ENCODE measurements at places on chromosomes 6 and 20. TPM values are rescaled to one million over a fixed set of nuclear protein-coding genes. Genes with fewer than 3 reads are reported as not detected.

DNA sequence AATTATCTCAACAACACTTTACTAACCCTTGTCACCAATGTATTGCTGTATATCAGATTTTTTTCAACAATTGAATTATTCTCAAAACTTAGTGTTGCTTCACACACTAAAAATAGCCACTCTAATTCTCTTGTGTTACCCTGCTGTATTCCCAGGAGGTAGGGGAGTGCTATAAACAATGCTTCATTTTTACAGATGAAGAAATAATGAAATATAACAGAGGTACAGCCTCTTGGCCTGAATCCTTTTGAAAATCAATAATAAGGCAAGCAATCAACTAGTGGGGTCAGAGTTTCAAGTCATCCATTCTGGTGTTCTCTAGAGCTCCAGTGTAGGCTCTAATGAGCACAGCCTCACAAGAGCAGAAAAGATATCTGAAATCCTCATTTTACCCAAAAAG, 10.9 kb downstream of the HIVEP2 start:
- no peaks in the 10 kb centered on the region for H3K4me1 ChIP-seq
- no peaks in the 10 kb centered on the region for H3K27me3 ChIP-seq
- H3K27ac ChIP-seq = no peak overlapping the region
- DNase-seq = no peak
- no peak overlapping the region for H3K4me3 ChIP-seq

The DOP1A gene
- 79.8 TPM for total RNA-seq

DNA sequence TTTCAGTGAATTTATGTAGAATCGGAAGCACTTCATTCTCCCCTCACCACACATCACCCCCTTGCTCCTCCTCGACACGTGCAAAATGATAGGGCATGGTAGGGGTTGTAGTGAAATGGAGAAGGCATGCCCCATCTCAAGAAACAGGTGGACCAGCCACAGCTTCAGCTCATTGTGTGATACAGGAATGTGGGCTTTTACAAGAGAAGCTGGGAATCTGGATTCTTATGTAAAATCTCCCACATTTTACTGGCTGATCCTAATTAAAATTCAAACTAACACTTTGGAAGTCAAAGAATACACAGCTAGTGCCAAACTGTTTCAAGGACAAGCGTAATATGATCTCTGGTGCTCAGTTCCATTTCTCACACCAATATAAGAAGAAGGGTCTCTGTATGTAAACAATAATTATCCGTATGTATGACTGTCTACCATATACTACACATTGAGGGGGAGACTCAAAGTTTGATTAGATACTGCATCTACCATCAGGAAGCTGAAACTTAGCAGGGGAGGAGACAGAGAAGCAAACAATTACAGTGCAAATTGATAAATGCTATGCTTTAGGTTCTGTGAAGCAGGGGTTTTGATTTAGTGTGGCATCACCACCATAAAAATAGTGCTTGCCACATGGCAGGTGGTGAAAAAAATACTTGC, 24.3 kb upstream of the KIAA0408 start:
- no peak overlapping the region for H3K27ac ChIP-seq
- no peaks in the 10 kb centered on the region for H3K4me1 ChIP-seq
- peak; percentile 9 for DNase-seq
- H3K27me3 ChIP-seq = no peaks in the 10 kb centered on the region

DNA sequence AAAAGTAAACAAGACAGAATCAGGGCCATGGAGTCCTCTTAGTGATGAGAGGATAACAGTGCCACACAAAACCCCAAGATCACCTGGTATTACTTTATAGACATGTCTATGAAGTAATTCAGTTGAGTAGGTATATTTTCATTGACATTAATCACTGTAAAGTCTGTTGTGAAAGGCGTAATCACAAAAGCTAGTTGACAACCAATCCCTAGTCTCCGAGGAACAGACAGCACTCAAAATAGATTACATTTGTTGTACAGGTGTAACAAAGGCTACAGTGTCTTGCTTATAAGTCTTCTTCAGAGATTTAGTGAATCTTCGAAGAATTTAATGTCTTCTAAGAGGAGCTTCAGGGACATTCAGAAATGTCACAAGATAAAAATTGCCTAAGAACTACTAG, 120.1 kb downstream of the TMEM200A start:
- no peaks in the 10 kb centered on the region for H3K27me3 ChIP-seq
- H3K4me3 ChIP-seq = no peak overlapping the region
- H3K4me1 ChIP-seq = no peaks in the 10 kb centered on the region
- H3K36me3 ChIP-seq = no peaks in the 10 kb centered on the region

DNA sequence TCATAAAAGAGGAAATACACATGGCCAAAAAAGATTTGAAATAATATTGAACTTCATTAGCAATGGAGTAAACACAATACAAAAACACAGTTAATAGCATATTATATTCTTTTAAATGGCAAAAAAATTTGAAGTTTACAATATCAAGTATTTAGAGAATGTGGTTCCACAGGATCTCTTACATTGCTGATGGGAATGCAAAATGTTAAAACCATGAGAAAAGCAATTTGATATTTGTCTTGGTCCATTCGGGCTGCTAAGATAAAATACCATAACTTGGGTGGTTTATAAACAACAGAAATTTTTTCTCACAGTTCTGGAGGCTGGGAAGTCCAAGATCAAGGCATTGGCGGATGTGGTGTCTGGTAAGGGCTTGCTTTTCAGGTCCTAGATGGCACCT, 154.0 kb upstream of the PLN start:
- H3K4me1 ChIP-seq = no peaks in the 10 kb centered on the region
- H3K27me3 ChIP-seq = no peaks in the 10 kb centered on the region
- H3K27ac ChIP-seq = no peak overlapping the region
- H3K4me3 ChIP-seq = no peak overlapping the region
- DNase-seq = no peak
- H3K36me3 ChIP-seq = no peaks in the 10 kb centered on the region

- no peak overlapping the region for H3K27ac ChIP-seq
- no peaks in the 10 kb centered on the region for H3K4me1 ChIP-seq
- no peaks in the 10 kb centered on the region for H3K27me3 ChIP-seq
- no peak for DNase-seq
- H3K4me3 ChIP-seq = no peak overlapping the region
Observed at GRCh38 chr6:161547617-161548016, 273.8 kb upstream of the AGPAT4 start.

DNA sequence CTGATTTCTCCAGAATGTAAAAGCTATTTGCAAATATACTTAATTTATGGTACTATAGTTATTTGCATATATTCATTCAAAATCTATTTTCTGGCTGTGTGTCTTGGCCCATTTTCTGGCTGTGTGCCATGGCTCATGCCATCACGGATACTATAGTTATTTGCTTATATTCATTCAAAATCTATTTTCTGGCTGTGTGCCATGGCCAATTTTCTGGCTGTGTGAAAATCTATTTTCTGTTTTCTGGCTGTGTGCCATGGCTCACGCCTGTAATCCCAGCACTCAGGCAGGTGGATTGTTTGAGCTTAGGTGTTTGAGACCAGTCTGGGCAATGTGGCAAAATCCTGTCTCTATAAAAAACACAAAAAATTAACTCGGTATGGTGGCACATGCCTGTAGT, 28.9 kb upstream of the RIPK1 start:
- H3K36me3 ChIP-seq = no peaks in the 10 kb centered on the region
- no peak overlapping the region for H3K27ac ChIP-seq
- H3K4me3 ChIP-seq = no peak overlapping the region
- H3K4me1 ChIP-seq = no peaks in the 10 kb centered on the region
- H3K27me3 ChIP-seq = no peaks in the 10 kb centered on the region
- no peak for DNase-seq

DNA sequence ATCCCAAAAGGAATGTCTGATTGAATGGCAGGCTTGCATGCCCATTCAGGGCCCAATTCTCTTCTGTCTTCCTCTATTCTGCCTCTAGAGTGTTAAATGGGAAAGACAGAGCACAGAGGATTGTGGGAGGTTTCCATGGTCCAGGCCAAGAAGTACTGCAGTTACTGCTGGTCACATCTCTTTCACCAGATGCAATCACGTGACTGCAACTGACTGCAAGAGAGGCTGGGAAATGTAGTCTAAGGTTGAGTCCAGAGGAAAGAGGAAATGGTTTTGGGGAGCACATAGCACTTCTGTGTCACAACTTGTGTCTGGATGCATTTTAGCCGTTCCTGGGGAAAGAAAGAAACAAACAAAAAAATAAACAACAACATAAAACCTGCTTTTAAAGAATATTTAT, 336.4 kb upstream of the BTBD3 start:
- H3K4me3 ChIP-seq = no peak overlapping the region
- DNase-seq = no peak
- H3K4me1 ChIP-seq = no peaks in the 10 kb centered on the region
- no peak overlapping the region for H3K27ac ChIP-seq

GRCh38 chr20:47137231-47137870, 219.1 kb downstream of the ZMYND8 start:
- H3K36me3 ChIP-seq = no peaks in the 10 kb centered on the region
- no peak overlapping the region for H3K4me3 ChIP-seq
- H3K27ac ChIP-seq = no peak overlapping the region
- no peaks in the 10 kb centered on the region for H3K27me3 ChIP-seq
- DNase-seq = no peak

Data from spinal cord (tissue), 10 donors.